WTC11 (cell line): ENCODE measurements at places on chromosomes 7 and 10. TPM values are rescaled to one million over a fixed set of nuclear protein-coding genes. Genes with fewer than 3 reads are reported as not detected.
A peak's percentile ranks its signal among the peaks of the same experiment; 100 is the strongest.

The MAGI2 gene
- total RNA-seq: 26.6 to 32.2 TPM (median 29.2 TPM) in 3 replicates

The ZNF853 gene
- 7.7 to 8.0 TPM (median 8.0 TPM) in 3 replicates for total RNA-seq

The C7orf57 gene
- total RNA-seq: 0.39 to 0.90 TPM (median 0.60 TPM) in 3 replicates

The NME8 gene
- total RNA-seq: 1.0 to 2.3 TPM (median 1.5 TPM) in 3 replicates

GRCh38 chr7:95045236-95045923 is 138.0 kb downstream of the PPP1R9A start:
- peak; percentile 31 for DNase-seq

DNA sequence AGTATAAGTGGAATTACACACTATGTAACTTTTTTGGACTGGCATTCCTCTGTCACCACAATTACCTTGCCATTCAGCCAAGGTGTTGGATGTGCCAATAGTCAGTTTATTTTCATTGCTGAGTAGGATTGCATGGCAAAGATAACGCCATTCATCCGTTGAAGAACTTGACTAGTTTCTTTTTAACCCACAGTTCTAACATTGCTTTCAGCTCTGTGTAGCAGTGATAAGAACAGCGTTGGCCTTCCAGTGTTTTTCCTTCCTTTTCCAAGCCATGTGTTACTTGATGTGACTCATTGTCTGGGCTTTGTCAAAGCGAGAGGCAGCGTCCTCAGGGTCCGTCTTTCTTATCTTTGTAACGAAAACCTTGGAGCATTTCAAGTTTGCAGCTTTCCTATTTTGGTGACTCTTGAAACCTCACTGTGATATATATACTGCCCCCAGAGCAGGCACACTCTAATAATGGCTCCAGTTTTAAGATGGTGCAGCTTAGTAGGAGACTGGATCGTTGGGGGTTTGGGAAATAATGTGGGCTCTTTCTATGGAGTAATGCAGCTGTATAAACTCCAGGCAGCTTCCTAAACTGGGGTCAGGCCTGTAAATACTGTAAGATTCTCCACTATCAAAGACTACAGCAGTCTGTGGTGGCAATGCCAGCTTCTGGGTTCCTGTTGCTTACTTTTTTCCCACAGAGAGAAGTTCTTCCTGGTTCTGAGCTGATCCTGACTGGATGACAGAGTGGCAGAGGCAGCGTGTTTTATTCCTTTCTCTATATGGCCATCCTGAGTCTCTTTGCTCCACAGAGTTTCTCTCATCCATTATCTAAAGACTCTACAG is 41.7 kb downstream of the AKR1E2 start:
- DNase-seq: no peak

- peak; percentile 61 for DNase-seq
Observed at GRCh38 chr10:59177031-59177797, 771 bp downstream of the PHYHIPL start.

DNA sequence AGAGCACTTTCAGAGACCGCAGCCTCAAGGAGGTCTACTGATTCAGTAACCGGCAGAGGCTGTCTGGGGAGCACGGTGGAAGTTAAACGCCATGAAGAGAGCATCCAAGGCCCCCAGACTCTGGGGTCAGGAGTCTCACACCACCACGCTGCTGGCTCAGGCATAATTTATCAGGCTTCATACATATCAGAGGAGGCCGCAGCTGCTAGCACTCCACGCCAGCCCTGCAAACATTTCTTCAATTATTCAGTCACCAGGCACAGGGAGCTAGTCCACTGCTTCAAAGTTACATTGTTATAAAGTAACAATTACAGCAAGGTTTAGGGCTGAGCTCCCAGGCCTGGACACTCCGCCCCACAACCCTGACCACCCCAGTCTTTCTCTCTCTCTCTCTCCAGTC is 97.8 kb downstream of the PAXIP1 start:
- DNase-seq: no peak

DNA sequence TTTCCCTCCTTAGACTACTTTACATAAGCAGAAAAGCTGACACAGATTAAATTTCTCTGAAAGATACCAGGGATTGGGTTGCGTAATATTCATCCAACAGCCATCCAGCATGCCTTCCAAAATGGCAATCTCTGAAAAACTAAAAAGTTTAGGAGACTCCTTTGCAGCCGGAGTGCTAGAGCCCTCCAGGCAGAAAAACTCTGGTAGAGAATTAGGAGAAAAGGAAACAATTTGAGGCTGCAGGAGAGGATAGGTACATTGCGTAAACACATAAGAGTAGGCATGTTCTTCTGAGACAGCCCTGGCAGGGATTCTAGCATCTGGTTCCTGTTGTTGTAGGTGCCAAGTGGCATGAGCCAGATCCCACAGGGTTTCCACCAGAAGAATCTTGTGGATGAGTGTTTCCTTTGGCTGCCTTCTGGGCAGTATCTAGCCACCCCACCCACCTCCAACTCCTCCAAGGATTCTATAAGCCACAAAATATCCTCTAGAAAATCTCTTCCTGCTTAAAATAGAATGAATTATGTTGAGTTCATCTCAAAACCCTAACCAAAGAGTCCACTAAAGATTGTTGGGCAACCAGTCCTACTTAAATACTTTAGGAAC is 402.4 kb downstream of the HGF start:
- DNase-seq: no peak

DNA sequence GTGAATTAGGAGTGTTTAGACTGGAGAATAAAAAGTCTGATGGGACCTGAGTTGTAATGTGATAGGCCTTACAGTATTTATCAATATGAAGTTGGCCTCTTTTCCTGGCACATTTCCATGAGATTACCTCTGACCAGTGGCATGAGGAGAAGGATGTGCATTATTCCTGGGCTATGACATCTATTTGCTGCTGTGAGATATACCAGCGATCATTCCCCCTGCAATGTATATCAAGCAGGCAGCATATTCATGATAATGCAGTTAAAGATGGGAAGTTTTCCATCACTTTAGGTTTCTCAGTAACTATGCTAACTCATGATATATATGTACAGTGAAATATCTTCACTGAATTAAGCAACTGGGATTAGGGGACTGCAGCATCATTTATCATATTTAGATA is 142.8 kb upstream of the MBL2 start:
- DNase-seq: no peak

- no peak for DNase-seq
Observed at GRCh38 chr7:80186721-80187120, 52.1 kb downstream of the GNAI1 start.

DNA sequence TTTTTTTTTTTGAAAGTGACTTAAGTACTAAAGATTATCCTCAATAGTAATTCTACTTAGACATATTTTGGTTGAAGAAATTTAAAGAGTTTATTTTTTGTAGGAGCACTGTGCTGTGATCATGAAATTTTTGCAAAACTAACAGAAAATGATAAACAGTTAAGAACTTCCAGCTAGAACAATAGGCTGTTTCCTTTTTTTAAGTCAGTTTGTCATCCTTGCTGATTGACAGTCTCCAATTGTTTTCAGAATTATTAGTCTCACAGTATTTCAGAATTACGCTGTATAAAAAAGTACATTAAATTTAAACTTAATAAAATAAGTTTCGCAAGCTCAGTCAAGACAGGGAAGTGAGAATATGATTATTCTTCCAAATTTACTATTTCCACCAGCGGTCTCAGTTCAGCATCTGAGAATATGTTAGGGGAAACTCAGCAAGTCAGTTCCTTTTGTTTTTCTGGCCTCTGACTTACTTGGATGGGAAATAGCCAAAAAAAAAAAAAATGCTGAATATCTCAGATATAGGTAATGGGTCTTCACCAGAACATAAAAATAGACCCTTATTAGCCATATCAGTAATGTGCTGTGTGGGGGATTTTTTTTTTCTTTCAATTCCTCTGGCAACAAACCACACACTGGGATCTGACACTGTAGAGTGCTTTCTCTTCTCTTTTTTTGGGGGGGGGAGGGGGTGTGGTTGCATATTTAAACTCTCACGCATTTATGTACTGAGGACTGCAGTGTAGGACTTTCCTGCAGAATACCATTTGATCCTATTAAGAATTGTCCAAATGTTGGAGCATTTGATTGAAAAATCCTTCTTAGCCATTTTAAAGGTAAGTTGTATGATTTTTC is at the start of gene CD36:
Gene CD36, plus strand, starts transcription at position 732 of the 855 bp plus-strand sequence. CDS start 8,099 bp downstream, outside the sequence.
- no peak for DNase-seq
